ENCODE measurements at places on chromosomes 5 and 9.

GRCh38 chr9:134929193-134930158 lies 11.8 kb upstream of the FCN1 start:
- no peak for DNase-seq

DNA sequence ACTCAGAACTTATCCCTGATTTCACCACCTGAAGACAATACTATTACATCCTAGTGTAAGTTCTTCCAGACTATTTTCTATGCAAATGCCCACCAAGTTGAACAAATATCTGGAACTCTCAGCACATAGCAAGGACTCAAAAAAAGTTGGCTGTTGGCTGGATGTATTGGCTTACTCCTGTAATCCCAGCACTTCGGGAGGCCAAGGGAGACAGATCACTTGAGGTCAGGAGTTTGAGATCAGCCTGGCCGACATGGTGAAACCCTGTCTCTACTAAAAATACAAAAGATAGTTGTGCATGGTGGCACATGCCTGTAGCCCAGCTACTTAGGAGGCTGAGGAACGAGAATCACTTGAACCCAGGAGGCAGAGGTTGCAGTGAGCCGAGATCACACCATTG lies 15.0 kb upstream of the VPS13A start:
- DNase-seq, result no peak

- no peak for DNase-seq
Measured at GRCh38 chr5:57302164-57302563, 128.3 kb downstream of the GPBP1 start.

DNA sequence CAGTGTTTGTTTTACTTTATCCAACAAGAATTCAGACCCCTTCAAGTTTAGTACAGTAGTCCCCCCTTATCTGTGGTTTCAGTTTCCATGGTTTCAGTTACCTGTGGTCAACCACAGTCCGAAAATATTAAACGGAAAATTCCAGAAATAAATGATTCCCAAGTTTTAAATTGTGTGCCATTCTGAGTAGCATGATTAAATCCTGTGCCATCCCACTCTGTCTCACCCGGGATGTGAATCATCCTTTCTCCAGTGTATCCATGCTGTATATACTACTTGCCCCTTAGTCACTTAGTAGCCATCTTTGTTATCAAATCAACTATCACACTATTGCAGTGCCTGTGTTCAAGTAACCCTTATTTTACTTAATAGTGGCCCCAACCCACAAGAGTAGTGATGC lies 153.8 kb upstream of the RASA1 start:
- no peak for DNase-seq

DNA sequence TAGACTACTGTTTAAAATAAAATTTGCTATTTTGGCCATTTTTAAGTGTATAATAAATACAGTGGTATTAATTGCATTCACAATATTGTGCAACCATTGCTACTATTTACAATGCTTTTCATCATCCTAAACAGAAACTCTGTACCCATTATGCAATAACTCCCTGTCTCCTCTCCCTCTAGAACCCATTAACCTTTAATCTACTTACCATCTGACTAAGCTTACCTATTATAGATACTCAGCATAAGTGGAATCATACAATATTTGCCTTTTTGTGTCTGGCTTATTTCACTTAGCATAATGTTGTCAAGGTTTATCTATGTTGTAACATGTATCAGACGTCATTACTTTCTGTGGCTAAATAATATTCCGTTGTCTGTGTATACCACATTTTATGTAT lies 25.9 kb downstream of the CD14 start:
- no peak for DNase-seq

GRCh38 chr9:135209852-135210251 lies 122.4 kb downstream of the OLFM1 start:
- no peak for DNase-seq

DNA sequence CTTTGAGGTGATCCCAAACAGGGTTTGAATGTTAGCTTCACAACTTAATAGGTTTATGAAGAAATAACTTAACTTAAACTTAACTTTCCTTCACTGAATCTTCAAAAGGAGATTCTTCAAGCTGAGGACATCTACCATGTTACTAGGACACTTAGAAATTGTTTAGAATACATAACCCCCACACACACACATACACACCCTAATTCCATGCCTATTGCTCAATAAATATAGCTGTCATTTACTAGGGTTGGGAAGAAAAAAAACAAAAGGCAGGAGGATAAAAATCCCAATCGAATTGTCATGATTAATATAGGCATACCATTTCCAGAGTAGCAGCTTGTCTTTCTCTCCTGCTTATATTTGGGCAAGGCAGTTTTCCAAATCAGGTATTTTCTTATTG lies 68.3 kb downstream of the ALDH1A1 start:
- no peak for DNase-seq

DNA sequence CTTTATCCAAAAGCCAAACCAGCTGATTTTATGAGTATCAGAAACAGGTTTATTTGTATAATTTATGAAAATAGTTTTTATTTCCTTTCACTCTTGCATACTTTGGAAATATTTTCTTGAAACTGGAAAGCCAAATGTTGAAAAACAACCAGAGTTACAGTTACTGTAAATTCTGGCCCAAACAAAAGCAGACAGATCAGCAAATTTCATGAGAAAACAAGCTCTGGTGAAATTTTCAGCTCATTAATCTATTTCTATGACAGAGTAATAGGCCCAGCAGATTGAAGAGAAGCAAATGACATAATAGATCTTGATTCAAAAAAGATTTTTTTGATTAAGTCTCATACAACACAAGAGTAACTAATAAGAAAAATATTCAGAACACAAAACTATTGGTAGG lies 182.7 kb downstream of the ENC1 start:
- no peak for DNase-seq

DNA sequence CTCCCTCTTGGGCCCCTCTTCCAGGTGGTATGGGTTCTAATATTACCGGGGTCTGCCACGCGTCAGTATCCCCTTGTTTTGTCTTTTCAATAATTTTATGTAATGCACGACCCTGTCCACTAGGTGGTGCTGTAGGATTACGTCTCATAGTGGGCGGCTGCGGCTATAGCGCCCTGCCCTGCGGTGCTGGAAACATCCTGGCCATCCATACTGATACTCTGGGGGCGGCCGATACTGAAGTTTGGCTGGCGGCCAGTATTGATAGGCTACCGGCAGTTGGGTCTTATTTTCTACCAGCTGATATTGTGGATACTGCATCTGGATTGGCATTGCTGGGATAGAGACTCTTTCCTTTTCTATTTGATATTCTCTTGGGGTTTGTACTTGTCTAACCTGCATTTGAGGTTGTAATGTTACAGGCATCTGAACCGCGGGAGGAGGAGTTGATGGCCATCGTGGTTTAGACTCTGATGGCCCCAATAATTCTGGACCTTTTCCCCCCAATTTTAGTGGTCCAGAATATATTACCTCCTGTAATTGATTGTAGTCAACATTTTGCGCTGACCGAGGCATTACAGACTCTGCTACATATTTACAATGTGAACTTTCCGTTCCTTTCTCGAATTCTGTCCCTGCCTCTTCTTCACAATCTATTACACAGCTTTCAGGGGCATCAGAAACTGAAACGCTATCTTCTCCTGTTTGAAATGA lies 3.3 kb upstream of the TMEM141 start:
- DNase-seq, result no peak

DNA sequence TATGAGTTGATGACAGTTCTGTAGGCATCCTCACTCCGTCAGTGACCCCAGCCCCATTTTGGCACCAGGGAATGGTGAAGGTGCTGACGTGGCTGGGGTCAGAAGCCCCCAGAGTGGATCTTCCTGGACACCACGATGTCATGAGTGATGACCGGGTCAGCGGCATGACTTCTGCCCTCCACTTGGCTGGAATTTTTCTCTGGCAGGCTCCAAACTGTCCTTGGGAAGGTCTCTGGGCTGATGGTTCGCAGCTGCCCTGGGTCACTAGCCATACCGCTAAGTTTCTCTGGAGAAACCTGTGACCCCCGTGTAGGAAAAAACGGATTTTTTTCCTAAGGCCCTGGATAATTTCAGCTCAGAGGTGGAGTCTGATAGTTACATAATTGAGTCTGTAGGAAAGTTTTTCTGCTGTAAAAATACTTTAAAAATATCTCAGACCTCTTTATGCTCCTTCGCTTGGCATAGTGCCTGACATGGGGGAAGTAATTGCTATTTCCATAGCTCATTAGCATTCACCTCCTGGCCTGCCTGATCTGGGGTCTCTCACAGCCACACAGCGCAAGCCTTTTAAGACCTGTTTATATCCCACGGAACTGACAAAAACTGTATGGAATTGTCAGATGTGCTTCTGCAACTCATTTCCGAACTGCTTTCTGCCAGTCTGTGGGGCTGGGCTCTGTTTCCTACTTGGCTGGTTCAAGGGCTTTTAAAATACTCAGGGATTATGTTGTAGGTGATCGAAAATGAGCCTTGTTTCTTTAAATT lies 69.2 kb downstream of the ANGPTL2 start:
- DNase-seq, result no peak

DNA sequence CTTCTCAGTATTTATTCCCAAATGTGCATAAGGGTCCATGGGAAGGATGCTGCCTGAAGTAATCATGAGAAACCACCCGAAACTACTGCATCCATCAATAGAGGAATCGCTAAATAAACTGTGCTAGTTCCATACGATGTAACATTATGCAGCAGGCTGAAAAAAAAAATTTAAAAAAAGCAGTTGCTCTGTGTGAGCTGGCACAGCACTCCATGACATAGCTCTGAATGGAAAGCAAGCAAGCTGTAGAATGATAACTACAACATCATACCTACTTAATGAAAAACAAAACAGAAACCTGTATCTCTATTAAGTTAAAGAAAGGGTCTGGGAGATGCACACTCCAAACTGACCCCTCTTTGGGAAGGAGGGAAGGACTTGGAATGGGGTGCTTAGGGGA lies 49.3 kb downstream of the SHB start:
- no peak for DNase-seq

DNA sequence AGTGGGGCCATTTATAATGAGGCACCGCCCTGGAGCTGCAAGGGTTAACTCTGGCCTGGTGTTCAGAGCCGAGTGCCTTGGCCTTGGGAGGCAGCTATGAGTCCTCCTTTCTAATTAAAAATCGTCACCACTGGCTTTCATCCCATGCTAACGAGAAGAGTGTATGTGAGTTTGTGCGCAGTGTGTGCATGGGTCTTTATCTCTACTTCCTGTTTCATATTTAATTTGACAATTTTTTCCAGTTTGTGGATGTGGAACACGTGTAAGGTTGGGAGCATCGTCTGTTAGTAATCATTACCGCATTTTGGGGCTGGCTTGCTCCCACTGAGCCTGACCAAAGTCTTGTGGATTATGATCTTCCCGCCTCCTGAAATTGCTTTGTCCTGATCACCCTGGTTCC lies 76.4 kb downstream of the NDFIP1 start:
- no peak for DNase-seq

- DNase-seq, result no peak
Measured at GRCh38 chr9:95607507-95607906, 90.7 kb upstream of the PTCH1 start.

- DNase-seq, result no peak
Measured at GRCh38 chr9:120715389-120715924, 1.2 kb upstream of the MEGF9 start.

DNA sequence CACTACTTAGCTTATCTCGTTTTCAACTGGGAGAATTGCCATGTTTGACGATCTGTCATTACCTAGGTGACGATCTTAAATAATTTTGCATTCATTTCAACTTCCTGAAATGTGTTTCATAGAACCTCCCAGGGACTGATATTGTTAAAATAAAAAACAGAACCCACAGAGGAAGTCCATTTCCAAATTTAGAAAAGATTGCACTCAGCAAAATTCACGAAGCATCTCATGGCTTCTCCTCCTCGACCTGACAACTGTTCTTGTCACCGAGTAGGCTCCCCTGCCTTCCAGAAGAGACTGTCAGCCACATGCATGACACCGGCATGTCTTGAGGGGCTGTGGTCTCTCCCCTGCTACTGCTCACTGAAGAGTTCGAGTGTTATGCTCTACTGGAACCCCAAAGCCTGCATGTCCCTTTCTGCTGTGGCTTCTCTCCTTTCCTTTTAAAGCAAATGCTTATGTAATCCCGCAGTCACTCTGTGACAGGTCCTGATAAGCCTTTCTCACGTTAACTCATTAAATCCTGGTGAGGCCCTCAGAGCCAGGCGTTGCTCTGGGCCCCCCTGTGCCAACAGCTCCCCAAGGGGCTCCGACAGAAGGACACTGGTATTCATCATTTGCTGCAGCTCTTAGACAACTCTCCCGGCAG lies 26.8 kb upstream of the ANKRD33B start:
- DNase-seq, result no peak

GRCh38 chr9:18350036-18350435 lies 123.9 kb upstream of the ADAMTSL1 start:
- DNase-seq, result no peak

DNA sequence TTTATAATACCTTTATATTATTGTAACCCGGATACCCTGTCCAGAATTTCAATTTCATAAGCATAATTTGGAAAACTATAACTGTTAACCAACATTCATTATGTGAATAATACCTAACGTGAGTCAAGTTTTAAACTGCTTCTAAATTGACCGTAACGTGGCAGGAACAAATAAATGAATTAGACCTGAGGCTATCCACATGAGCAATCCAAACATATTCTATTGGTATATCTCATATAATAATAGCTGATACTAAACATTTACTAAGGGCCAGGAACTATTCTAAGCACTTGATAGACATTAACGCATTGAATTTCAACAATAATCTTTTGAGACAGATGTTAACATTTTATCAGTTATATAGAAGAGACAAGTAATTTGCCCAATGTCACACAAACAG lies 276.4 kb downstream of the MEF2C start:
- DNase-seq, result peak; percentile 18

- no peak for DNase-seq
Measured at GRCh38 chr9:98453589-98454311, 198.3 kb upstream of the TBC1D2 start.

DNA sequence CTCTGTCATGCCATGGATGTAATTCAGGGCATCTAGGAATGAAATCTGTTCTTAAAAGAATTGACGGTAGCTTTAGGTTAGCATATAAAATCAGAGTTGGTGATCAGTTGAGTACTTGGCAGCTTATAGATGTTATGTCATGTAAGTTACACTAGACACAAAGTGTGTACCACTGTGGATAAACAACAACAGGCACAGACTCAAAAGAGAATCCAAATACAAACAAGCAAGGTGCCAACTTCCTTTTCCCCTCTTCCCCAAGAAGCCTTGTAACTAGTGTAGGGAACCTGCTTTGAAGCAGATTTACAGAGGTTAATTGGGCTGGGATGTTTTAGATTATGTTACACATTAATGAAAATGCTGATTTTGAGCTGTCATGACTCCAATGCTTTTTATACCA lies 167.2 kb downstream of the PBX3 start:
- no peak for DNase-seq

GRCh38 chr9:128684325-128685199 lies 4.5 kb upstream of the SET start:
- DNase-seq, result no peak

- DNase-seq, result no peak
Measured at GRCh38 chr9:77616191-77616590, 31.9 kb downstream of the GNA14 start.

DNA sequence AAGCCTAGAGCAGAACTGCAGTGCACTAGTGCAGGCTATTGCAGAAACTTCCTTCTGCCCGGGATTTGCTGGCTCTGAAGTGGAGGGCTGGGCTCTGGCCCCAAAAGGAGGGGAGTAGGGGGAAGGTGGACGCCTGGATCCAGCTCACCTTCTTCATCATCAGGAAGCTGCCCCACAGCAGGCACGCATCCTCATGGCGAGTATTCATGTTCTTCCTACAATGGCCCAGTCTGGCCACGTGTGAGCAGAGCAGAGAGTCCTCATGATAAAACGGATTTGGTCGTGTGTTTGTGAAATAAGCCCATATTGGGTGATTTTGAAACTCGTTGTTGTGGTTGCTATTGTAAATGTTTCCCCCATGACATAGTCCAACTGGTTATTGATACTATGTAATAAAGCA lies 8.2 kb upstream of the GLIPR2 start:
- DNase-seq, result no peak

All from NCI-H2081 treated with DMSO at 0.1 percent for 48 hours (cell line).